Fibroblast of mammary gland (primary cell): ENCODE measurements at places on chromosomes 7 and 10.

DNA sequence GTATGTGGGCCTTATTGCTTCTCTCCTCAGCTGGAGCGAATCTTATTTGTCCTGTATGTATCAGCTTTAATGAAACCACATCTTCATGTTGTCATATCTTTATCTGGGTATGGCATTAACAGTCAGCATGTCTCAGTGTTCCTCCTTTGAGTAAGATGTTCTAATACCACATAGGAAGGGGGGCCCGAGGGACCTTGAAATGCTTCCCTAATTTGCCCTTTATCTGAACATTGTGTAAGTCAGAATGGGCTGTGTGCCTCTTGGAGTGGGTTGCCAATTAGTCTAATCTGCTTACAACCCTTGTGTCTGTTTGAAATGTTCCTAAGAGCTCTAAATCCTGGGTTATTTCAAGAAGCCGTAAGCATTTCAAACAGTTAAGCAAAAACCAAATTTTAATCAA, 623.8 kb downstream of the SUGCT start:
- DNase-seq = no peak

GRCh38 chr7:5296611-5297226, 14.0 kb downstream of the SLC29A4 start:
- no peak for DNase-seq

DNA sequence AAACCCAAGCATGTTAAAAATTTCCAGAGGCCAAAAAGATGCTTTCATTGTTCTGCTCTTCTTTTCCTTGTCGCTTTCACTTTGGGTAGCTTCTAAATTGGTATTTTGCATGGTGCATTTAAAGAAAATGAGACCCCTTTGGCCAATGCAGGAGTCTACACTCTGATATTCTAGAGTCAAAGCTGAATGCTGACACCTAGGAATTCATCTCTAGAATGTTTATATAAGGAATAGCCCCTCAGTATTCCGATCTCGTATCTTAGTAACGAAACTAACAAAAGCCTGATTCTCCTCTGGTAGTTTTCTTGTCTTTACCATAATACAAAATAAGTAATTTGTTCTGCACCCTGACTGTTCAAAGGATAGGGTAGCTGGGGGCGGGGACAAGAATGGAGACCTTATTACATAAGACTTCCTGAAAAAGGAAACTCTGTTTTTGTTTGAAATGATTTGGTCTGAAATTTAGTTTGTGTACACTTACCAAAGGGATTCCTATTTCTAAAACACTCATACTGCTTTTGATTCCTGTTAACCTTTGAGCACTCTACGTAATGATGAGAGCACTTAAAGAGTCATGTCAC, 17.1 kb downstream of the IKZF1 start:
- DNase-seq = no peak

- DNase-seq = no peak
Observed at GRCh38 chr10:96651998-96652431, 65.2 kb upstream of the TM9SF3 start.
